ENCODE measurements at places on chromosomes 2 and 18.

- no peak for DNase-seq
Observed at GRCh38 chr2:221571551-221572218, 419 bp downstream of the EPHA4 start.

DNA sequence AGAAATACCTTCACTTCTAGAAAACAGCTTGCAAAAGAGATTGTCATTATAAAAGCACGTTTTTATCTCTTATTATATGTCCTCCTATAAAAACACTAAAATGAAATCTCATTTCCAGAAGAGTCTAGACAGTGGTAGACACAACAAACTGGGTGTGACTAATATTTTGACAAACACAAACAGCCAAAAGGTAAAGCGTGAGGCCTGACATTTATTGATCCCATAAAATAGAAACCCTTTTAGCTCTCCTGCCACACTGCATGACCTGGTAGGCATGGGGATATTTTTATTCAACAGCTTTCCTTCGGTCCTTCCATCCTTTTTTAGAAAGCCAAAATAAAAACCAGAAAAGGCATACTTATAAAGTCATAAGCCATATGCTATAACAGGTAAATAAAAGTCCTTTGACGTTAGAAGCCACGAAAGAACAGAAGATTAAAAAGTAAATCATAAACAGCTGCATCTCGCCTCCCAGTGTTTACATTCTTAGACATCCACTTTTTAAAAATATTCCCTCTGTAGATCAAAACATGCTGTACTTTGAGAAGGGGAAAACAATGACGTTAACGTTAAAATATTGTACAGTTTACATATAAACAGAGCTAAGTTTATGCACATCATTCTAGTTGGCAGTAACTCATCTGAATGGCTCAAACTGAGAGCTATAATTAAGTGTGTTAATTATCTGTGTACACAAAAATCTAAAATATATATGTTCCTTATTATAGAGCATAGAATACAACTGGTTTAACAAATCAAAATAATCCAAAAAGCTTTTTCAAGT, 44.6 kb downstream of the IRS1 start:
- DNase-seq: no peak

GRCh38 chr2:236866542-236867340, 218.9 kb upstream of the COPS8 start:
- DNase-seq: no peak

DNA sequence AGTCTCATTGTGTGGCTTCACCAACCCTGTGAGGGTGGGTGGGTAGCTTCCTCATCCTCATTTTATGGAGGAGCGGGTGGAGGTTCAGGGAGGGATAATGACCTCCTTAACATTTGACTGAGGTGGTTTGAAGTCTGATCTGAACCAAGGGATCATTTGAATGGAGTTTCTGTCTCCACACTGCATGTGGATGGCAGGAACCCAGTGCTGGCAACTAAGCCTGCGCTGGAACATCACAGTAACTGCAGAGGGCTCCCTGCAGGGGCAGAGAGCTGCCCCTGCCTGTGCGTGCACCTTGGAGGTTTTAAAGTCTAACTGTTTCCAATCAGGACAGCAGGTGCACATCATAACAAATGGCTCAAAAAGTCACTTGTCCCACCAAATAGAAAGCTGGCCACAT, 3.3 kb downstream of the AGAP1 start:
- no peak for DNase-seq

DNA sequence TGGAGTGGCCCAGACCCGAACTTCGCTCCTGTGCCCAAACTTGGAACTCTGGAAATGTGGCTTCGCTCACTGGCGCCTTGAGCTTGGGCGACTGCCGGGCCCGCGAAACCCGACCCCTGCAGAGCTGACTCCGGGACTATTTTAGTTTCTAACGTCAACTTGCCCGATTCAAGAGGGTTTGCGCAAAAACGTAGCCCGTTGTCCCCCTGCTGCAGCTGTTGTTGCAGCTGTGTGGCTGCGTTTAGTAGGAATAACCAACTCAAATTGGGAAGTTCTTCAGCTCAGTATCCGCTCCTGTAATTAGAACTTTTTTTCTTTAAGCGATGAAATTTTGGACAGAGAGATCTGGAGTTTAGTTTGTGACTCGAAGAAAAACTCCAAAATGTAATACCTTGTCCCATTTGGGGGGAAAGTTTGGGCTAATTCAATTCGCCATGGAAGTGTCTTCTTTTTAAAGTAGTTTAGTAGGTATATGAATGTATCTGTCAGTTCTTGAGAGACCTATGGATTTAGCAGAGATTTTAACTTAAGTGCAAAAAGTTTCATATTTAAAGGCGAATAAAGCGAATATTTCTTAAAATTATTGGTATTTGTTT, 559 bp downstream of the MYL12A start:
- DNase-seq: no peak

Measured in NCI-H1930 (cell line).